ENCODE measurements at places on chromosomes 7 and 10.

- DNase-seq, result no peak
Observed at GRCh38 chr7:79636849-79637248, 183.4 kb upstream of the MAGI2 start.

GRCh38 chr7:18179093-18179492 lies 151.4 kb upstream of the PRPS1L1 start:
- DNase-seq, result no peak

GRCh38 chr10:91796331-91797047 lies 1.7 kb upstream of the TNKS2 start:
- peak; percentile 25 for DNase-seq

DNA sequence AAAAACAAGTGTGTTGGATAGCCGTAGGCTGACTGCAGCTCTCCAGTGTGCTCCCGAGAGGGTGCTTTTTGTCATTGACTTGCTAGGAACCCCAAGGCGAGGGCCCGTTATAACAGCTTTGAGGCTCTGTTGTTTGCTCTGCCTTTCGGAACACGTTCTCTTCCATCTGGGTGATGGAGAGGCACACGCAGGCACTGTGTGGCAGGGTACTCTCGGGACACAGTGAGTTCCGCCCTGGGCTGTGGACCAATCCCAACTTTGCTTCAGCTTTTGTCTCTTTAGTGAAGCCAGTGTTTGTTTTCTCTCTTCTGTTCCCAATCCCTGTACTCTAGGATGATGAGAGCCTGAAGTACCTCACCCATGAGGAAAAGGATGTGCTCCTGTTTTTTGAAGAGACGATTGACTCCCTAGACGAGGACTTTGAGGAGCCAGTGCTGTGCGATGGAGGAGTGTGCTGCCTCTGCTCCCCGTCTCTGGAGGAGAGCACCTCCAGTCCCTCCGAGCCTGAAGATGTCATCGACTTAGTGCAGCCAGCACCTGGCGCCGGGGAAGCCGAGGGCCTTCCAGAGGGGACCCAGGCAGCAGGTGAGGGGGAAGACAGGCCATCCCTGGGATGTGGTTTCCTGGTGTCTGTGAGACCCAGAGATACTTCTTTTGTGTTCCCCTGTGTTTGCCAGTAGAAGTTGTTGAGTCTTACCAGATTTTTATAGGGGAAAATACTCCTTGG lies 43.2 kb downstream of the PROSER2 start:
- DNase-seq, result no peak

DNA sequence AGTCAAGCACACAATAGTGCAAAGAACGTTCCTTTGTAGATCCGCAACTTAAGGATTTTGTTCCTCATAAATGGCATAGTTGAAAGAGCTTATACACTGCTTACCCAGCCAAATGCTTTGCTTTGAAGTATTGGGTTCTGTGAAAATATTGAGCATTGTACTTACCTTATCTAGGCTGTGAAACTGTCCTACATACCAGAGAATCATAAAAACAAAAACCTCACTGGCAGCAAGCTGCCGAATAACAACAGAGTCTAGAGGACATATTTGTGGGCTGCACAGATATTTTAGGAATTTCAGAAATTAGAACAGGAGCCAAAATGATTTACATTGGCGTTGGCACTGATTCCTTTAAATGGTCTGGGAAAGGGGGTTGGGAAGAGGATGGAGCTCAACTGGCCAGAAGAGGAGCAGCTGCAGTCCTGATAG lies 174.8 kb downstream of the RTKN2 start:
- DNase-seq, result no peak

DNA sequence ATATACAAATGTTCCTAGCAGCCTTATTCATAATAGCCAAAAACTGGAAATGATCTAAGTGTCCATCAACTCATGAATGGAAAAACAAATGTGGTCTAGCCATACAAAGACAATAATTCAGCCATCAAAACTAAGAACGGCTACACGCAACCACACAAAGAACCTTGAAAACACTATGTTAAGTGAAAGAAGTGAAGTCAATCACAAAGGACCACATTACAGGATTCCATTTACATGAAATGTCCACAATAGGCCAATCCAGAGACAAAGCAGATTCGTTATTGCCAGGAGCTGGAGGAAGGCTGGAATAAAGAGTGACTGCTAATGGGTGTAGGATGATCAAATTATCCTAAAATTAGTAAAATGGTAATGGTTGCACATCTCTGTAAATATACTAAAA lies 21.1 kb downstream of the MKRN1 start:
- DNase-seq, result no peak

DNA sequence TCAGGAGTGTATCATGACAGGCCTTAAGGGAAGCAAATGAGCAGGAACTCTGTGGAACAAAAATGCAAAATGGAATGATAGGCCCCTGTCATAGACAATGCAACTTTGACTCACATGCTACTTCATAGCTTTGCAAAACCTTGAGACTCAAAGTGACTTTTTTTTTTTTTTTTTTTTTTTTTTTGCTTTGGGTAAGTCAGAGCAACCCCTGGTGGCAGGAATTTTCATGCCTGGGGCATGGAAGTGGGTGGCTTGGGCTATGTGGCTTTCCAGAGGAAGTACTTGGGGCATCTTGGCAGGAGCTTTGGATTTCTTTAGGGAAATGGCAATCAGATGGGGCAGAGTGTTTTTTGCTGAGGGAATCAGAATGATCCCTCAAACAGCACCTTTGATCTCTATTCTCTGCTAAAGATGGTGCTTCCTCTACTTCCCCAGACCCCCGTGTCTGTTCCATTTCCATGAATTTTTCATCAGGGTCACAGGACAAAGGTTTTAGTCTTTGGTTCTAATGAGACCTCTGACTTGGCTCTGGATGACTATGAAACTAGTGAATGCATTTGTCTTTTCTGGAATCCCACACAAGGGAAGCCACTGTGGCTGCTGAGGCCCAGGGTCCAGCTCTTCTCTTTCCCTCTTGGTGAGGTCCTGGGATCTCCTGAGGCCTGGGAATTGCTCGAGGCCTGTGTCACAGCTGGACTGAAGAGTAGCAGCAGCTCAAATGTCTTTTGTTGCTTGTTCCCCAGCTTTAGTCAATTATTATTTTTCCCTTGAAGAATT lies 62.8 kb downstream of the TACC2 start:
- DNase-seq, result no peak

- DNase-seq, result no peak
Observed at GRCh38 chr10:130171196-130171595, 35.0 kb downstream of the GLRX3 start.

GRCh38 chr10:43354879-43355380 lies 16.5 kb upstream of the FXYD4 start:
- no peak for DNase-seq

- DNase-seq, result no peak
Observed at GRCh38 chr10:131427901-131428300, 116.4 kb upstream of the TCERG1L start.

DNA sequence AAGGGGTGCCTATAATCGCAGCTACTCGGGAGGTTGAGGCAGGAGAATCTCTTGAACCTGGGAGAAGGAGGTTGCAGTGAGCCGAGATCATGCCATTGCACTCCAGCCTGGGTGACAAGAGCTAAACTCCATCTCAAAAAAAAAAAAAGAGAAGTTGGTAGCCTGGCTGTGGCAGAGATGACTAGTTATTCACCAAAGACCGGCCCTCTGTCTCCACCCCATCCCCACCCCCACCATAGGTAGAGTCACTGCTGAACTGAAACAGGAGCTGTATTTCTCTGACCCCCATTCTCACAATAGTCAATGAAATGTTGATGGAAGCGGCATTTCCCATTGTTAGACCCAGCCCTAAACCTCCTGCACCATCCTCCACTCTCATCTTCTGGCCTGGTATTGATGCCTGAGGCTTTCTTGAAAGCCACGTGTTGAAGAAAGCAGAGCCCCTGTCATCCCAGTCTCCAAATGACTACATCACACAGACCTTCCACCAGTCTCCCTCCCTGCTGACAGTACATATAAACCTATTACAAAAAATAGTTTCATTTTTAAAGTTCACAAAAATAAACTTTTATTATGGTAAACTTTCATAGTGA lies 9.4 kb upstream of the PIK3CG start:
- no peak for DNase-seq

- DNase-seq, result no peak
Observed at GRCh38 chr7:117283371-117283770, 39.5 kb downstream of the WNT2 start.

GRCh38 chr7:102875700-102876295 lies 37.0 kb upstream of the LRRC17 start:
- DNase-seq, result no peak

GRCh38 chr7:115933471-115933870 lies 97.1 kb downstream of the TFEC start:
- no peak for DNase-seq

DNA sequence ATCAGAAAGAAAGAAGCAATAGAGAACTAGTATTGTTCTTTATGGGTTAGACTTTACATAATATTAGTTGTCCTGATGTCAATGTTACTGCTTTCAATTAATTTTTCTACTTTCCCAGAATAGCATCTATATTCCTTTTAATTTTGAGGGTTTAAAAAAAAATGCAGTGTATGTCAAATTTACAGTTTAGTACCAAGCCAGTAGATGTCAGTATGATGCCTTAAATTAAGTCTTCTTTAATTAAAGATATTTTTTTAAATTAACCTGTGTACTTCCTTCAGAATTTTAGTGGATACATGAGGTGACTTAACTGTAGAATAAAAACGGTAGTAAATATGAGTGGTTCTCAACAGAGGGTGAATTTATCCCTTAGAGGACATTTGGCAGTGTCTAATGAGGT lies 35.2 kb upstream of the STOX1 start:
- no peak for DNase-seq

DNA sequence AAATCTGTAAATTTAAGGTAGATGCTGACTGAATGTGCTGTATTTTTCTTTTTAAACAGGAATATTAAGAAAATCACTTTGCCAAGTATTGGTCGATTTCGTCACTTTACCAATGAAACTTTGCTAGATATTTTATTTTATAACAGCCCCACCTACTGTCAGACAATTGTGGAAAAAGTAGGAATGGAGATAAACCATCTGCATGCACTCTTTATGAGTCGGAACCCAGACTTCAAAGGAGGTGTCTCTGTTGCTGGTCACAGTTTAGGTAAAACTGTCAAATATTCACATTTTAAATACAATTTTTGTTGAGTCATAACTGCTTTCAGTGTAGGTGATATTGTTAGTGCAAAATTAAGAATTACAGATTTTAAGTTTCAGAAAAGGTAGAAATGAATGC lies 25.2 kb downstream of the SEC23IP start:
- no peak for DNase-seq

DNA sequence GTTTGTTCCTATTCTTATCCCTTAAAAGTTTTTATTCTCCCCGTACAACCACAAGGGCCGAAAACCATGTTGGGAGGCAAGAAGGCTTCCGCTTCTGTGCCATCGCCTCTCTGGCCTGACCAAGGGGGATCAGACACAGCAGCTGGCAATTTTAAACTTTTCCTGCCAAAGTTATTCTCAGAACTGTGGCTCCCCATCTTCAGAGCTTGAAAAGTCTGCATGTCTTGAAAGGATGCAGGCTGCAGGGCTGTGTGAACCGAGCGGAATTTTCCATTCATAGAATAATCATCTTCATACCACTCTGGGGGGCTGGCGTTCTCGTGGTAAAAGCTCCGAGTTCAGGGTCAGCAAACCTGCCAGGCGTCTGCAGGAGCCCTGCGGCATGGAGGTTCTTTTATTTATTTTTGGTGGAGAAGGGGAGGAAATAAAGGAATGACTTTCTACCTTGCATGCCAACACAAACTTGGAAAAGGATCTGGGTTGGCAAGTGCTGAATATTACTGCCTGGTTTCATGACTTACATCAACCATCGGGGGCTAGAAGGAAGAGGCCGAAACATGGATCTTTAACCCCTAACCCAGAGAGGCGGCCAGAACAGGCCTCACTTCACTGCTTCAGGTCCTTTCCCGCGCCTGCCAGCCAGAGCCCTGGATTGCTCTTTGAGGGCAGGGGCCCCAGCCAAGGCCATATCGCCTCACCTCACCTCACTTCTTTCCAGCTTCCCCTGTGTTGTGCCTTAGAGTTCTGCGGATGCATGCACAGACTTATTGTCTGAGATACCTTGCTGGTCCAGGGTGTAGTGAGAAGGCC lies 3.0 kb upstream of the NANOS1 start:
- DNase-seq, result no peak

DNA sequence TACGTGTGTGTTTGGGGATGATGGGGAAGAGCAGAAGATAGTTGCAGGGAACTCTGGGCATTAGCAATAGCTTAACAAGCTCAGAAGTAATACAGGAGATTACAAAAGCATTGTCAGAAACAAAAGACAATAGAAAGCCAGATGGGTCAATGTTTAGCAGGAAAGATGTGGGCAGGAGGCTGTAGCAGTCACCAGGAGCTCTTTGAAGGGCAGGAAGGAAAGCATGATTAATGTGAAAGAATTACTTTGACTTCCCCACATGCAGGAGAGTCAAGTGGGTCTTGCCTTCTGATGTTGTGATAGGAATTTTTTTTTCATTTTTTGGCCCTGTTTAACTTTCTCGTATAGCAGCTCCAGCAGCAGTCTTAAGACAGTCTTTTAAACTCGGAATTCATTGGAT lies 6.0 kb upstream of the SMNDC1 start:
- DNase-seq, result no peak

- no peak for DNase-seq
Observed at GRCh38 chr7:149669121-149669818, 104.1 kb downstream of the ZNF467 start.

- no peak for DNase-seq
Observed at GRCh38 chr7:98360221-98361130, 40.4 kb downstream of the BAIAP2L1 start.

- DNase-seq, result no peak
Observed at GRCh38 chr10:116690356-116691322, 51.7 kb downstream of the HSPA12A start.

- DNase-seq, result no peak
Observed at GRCh38 chr7:91351374-91351773, 87.1 kb downstream of the FZD1 start.

GRCh38 chr7:92242972-92243371 lies 2.7 kb downstream of the KRIT1 start:
- DNase-seq, result no peak

DNA sequence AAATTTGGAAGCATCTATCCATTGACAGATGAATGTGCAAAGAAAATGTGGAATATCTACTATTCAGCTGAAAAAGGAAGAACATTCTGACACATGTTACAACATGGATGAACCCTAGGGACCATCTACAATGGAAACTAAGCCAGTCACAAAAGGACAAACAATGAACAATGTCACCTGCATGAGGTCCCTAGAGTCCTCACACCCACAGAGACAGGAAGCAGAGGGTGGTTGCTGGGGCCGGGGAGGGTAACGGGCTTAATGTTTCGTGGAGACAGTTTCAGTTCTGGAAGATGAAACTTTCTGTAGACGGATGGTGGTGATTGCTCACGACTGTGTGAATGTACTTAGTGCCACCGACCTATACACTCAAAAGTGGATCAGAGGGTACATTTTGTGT lies 282.9 kb downstream of the ADARB2 start:
- no peak for DNase-seq

DNA sequence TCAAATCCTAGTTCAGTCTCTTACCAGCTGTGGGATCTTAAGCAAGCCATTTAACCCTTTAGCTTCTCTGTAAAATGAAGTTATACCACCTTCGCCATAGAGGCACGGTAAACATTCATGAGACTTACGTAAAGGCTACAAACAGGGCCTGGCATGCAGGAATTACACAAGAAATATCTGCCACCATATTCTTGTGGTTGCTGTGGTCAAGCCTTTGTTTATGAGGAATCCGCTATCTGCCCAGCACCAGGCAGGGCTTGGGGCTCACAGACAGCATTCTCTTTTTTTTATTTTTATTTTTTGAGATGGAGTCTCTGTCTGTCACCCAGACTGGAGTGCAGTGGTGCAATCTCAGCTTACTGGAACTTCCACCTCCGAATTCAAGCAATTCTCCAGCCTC lies 9.9 kb downstream of the AIFM2 start:
- DNase-seq, result no peak

GRCh38 chr10:124722798-124723783 lies 21.1 kb downstream of the FAM53B start:
- peak; percentile 91 for DNase-seq
